Stimulated activated CD8-positive, alpha-beta memory T cell treated with anti-CD3 and anti-CD28 coated beads, Interleukin-15, amount 100 ng/mL, for 24 hours (primary cell): ENCODE measurements at places on chromosomes 5 and 9.

DNA sequence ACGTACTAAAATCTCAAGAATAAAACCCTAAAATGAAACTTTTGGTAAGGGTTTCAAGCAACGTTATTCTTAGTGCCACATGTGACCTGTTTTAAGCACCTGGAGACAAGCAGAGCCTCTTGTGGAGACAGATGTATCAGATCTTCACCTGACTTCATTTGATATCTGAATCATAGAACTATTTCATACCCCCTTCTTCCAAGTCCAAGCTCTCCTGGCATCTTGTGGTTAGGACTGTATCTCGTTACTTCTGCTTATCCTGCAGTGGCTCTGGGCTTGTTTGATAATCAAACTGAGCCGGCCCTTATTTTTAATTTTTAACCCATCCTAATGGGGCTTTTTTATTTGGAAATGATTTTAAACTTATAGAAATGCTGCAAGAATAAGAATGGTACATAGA is 11.1 kb upstream of the FSD1L start:
- DNase-seq, result no peak

DNA sequence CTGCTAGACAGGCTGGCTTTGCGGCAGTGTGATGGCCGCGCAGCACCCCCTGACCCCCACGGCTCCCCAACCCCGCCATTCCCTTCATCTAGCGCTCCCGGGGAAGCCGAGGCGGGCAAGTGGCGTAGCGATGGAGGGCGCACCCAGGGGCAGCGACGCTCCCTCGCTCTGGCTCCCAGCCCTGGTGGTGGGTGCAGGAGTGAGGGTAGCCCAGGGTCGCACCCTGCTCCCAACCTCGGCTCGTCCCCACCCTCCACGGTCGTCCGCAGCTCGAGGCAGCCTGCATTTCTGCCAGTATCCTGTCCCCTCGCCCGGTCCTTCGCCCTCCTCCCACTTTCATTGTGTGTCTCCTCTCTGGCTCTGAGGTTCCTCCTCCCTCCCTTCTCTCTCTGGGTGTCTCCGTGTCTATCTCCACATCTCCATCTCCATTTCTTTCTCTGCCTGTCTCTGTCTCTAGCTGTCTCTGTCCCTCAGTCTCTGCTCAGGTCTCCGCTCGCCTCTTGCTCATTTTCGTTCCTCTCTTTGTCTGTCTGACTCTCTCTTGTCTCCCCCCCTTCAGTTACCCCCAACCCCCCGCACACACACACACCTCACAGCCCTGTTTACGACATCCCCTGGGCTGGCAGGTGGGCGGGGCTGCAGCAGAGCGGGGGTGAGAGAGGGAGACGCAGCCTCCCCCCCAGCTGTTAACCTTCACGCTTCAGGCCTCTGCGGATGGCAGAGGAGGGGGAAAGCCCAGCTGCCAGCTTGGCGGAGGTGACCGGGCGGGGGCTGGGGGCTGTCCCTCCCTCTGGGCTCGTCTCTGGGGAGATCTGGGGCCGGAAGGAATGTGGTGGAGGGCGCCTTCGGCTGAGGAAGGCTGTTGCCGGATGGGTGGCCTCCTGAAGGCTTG is 48.7 kb upstream of the PSD2 start:
- no peak for DNase-seq

GRCh38 chr5:39650008-39650762 is 225.4 kb upstream of the DAB2 start:
- no peak for DNase-seq

- no peak for DNase-seq
Observed at GRCh38 chr5:167642779-167643517, 648.5 kb upstream of the WWC1 start.

- no peak for DNase-seq
Observed at GRCh38 chr5:55173687-55174230, 782 bp upstream of the CDC20B start.

- DNase-seq, result no peak
Observed at GRCh38 chr5:132480042-132480441, 10.5 kb downstream of the IRF1 start.

GRCh38 chr9:36942891-36943290 is 91.2 kb downstream of the PAX5 start:
- no peak for DNase-seq

DNA sequence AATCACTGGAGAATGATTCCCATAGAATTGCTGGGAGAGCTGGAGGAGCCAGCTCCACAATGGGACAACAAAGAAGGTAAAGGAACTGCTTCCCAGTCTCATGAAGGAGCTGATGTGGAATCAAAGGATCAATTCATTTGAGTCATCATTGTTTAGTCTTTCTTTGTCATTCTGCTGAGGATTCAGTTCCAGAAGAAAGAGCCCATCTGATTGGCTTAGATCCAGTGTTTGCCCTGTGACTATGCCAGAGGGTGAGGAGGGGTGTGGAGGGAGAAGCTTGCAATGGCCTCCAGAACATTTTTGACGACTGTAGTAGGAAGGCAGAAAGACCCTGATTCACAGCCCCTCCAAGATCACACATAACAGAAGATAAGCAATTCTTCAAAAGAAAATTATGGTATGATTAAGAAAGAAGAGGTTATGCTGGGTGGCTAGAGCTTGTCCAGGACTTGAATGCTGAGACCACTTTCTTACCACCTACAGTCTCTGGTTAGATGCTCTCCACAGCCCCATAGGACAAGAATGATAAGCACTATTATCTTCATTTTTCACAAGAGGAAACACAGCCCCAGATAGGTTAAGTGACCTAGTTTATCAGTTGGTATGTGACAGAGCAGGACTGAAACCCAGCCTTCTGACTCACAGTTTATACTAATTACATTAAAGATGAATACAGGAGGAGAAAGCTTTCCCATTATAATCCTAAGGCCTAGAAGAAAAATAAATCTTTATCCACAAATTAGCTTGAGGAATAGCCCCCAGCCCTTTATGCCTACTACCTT is 363.1 kb downstream of the PRELID2 start:
- no peak for DNase-seq

DNA sequence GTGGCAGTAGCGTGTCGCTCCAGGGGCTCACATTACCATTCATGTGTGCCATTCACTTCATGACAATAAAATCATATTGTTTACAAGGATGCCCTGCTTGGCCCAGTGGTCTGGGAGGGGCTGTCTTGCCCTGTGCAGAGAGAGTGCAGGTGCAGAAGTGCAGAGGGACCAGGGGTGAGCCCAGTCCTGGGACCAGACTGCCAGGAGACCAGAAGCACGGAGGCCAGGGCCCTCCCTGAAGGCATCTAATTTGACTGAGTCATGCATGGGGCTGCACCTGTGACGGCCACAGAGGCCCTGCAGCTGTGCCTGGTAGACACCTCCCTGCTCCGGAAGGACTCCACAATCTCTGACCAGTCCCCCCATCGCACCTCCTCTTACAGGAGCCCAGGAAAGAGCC is 164.4 kb upstream of the FOXD4L5 start:
- DNase-seq, result no peak

DNA sequence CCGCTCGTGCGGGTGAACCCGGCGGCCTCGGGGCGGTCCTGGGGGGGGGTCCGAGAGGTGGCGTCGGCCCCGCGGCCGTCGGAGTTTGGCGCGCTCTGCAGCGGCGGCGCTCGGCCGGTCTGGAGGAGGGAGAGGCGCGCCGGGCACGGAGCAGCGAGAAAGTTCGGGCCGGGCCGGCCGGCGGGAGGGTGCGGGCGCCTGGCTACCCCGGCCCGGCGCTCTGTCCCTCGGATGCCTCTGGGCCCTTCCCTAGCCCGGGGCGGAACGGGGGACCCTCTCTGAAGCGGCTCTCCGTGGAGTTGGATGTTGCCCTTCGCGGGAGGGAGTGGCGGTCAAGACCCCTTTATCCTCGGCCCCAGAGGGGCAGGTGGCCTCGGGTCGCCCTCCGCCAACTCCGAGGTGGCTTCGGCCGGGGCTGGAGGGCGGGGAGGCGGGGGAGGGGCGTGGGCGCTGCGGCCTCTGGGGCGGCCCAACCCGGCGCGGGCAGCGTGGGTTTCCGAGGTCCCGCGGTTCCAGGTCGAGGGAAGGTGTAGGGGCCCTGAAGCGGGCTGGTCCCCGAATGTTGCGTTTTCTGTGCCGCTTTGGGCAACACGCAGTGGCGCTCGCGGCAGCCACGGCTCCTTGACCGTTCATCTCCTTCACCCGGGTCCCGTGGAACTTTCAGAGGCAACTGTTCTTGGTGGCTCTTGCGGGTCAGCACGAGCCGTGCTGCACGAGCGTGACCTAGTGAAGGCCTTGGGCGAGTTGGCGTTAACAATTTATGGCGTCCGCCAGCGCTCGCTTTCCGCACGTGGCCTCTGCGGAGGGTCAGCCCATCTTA is 290.5 kb downstream of the DOCK8 start:
- no peak for DNase-seq

- no peak for DNase-seq
Observed at GRCh38 chr9:129887334-129888292, 52.4 kb downstream of the USP20 start.

- DNase-seq, result no peak
Observed at GRCh38 chr9:137128158-137128861, 10.6 kb upstream of the GRIN1 start.
